Erythroblast (primary cell): ENCODE measurements at places on chromosomes 1 and 21.
A peak's percentile ranks its signal among the peaks of the same experiment; 100 is the strongest.

DNA sequence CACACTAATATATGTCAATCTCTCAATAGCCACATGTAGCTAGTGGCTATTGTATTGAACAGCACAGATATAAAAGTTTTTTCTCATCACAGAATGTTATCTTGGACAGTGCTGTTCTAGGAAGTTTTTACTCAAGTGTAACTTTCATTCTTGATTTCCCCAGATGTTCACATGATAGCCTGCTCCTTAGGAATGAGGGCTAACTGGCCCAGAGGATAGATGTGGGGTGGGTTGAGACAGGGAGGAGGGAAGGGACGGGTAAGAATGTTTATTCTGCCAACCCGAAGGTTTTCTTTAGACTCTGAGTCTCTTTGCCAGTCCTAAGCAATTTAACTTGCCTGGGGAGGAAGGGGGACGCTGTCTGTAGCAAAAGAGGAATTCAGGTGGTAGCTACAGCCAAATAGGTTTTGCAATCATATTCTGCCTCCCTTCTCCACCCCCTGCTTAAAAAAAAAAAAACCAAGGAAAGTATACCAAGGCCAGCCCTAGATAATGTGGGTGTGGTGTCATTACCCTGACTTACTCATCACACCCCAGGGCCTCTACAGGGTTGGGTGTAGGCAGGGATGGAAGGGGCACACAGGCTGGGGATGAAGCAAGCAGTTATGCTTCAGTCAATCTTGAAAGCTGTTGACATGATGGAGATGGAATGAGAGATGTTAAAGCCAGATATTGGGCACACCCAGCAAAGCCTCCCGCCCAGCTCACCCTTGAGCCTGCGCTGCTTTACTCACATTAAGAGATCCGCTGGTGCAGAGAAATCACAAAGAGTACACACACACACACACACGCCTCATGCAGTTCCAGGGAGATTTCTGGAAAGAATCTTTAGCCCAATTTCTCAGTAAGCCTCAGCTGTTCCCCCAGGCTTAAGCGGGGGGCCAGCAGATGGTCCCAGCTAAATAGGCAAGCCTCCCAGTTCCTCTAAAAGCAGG is 59.9 kb downstream of the PLXNA2 start:
- peak; percentile 96 for DNase-seq

DNA sequence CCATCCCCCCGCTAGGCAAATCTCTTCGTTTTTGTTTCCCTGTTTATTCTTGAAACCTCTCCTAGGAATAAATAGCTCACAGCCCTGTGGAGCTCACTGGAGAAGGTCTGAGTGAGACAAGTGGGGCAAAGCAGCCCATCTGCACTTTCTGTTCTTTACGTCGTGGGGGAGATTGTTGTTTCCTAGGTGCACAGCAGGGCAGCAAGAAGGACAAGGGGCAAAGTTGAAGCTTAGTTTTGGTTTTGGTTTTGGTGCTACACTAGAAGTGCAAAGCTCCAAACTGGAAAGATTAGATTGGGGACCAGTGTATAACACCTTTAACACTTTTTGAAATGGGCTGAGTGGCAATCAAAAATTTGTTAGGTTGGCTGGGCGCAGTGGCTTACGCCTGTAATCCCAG is 76.6 kb downstream of the GPR88 start:
- DNase-seq: no peak

DNA sequence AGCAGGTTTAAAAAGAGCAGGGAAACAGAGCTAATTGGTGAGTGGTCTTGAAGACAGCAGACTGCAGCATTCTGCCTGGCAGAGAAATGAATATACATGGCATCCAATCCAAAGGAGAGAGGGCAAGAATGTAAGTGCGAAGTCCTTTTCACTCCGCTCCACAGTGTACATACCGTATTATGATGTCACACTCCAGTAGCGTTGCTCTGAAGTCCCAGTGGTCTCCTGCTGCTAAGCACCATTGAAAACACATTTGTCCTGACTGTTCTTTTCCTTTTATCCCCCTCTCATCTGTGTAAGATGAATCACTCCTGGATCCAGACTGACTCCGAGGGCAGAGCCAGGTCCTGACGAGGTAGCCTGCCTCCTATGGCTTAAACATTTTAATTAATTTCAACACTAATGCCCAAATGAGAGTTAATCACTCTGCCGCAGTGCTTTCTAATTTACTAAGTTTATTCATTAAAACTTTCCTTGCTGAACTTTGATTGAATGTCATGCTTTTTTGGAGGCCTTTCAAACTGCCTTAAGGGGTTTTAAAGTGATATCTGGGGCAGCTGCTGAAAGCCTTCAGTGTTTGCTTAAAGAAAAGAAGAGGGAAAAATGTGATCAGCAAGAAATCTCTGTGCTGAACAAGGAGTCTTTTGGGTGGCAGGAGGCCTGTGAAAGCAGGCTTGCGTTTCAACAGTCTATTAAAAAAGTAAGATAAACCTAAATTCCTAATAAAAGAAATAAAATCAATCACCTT is 227.2 kb downstream of the ATG4C start:
- DNase-seq: no peak

- no peak for DNase-seq
Observed at GRCh38 chr1:184367427-184368038, 19.3 kb upstream of the C1orf21 start.

DNA sequence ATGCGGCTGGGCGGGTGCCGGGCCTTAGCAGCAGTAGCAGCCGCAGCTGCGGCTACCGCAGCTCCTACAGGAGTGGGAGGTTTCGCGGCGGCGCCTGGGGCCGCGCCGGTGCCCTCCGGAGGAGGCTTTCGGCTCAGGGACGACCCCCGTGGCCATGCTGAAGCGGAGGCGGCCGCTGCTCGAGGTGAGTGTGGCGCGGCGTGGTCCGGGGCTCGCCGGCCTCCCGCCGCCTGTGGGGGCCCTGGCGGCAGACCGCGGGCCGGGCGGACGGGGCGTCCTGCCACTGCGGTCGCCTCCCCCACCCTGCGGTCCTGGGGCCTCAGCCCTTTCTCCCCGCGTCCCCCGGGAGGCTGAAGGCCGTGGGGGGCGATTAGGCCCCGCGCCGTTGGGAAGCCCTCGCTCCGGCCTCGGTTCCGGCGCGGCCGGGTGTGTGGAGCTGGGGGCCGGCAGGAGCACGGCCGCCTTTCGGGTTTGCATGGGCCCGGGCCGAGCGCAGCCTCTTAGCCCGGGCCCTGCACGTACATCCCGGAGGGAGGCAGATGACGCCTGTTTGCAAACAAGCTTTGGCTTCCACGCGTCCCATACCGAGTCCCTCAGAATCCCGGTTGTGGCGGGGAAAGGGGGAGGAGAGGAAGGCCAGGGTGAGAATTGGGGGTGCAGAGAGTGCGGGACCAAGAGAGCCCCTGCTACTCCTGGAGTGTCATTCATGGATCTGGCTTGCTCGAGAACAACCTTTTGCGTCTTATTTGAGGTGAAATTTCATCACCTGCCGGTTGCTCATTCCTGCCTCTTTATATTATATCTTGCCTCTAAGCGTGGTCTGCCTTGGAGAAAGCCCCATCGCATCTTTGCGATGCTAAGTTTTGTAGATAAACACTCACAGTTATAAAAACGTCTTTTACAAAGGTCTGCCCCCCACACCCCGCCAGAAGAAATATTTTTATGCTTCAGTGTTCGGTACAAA is 613 bp downstream of the ZFYVE9 start:
- DNase-seq: peak; percentile 74

- no peak for DNase-seq
Observed at GRCh38 chr1:30845904-30846290, 62.7 kb downstream of the SDC3 start.

DNA sequence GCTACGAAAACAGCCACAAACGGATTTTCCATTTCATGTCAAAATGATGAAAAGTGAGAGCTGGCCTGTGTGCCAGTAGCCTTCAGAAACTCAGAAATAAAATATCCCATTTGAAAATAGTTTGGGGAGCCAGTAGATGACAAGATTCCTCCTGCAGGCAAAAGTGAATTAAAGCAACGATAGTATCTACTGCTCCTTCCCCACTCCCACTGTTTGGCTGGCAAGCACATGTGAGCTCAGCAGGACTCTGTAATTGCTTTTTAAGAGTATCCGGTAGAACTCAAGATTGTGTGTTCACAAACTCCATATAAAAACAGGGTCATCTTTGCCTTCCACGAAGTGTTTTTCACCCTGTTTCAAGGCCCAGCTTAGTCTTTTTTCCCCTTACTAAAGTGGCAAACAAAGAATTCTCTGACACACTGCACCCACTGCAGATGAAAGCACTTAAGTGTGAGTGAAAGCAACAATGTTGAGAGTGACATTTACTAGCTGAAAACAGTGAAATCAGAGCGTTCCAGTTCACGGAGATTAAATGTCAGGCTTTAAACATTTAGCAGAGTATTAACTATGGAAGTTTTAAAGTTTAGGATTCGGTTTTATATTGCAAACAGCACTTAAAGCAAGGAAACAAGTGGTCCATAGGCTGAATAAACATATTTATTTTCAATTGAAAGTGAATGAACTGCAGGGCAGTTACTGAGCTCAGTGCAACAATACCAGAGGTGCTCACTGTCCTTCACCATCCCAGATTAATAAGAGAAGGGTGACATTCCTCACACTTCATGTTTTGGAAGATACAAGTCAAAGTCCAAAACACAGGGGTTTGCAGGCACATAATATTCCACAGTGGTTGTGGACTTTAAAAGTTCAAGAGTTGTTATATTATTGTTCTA is 70.0 kb downstream of the ALG14 start:
- DNase-seq: no peak

GRCh38 chr1:234915924-234916675 is 212.5 kb downstream of the TOMM20 start:
- DNase-seq: no peak

GRCh38 chr1:66944330-66945274 is 19.8 kb downstream of the MIER1 start:
- DNase-seq: peak; percentile 28

- no peak for DNase-seq
Observed at GRCh38 chr1:227890451-227891222, 57.1 kb downstream of the WNT9A start.

DNA sequence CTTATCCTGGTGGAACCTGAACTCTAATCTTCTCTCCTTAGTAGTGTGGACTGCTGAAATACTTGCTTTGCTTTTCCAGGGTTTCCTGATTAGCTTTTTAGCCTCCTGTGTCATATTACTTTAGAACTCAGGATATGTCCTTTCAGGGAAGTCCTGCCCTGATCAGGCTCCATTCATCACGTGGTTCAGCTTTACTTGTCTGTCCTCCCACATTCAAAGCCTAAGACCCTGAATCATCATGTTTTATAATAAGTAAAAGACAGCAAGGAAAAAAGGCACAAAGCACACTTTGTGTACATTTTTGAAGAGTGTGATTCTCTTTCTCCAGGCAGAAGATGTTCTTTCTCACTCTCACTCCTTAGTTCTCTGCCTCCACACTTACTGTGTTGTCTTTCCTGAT is 70.6 kb downstream of the PATJ start:
- no peak for DNase-seq

DNA sequence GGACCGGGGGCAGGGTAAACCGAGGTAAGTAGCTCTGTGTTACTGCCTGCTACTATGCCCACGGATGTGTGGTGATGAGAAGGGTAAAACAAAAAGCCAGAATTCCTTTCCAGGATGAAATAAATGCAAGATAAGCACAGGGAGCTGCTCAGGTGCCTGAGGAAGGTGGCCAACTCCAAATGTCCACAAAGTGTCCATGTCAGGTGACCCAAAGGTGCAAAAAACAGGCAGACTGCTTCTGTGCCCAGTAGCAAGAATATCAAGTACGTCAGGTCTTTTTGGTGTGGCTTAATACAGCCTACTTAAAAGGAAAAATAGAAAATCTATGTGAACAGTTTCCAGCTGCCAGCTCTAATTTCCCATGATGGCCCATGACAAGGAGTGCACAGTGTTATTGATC is 279.3 kb downstream of the SETD4 start:
- DNase-seq: no peak

- DNase-seq: no peak
Observed at GRCh38 chr1:246178717-246179311, 328.3 kb downstream of the SMYD3 start.

DNA sequence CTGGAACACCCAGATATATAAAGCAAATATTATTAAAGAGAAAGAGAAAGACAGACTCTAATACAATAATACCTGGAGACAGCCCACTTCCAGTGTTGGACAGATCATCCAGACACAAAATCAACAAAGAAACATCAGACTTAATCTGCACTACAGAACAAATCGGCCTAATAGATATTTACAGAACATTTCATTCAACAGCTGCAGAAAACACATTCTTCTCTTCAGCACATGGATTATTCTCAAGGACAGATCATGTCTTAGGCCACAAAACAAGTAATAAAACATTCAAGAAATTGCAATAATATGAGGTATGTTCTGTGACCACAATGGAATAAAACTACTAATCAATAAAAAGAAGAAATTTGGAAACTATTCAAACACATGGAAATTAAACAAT is 398.3 kb upstream of the DUSP10 start:
- no peak for DNase-seq

GRCh38 chr1:193402037-193402436 is 215.6 kb upstream of the B3GALT2 start:
- no peak for DNase-seq

DNA sequence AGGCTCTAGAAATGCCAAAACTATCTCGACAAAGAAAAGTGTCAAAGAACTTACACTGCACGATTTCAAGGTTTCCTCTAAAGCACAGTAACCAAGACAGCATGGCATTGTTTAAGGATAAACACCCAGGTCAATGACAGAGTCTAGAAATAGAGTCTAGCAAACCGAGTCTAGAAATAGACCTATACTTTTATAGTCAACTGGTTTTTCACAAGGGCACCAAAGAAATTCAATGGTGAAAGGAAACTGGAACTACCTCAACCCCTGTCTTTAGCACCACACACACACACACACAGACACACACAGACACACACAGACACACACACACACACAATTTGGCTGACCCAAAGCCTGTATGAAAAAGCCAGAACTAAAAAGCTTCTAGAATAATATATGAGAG is 67.1 kb upstream of the PGBD5 start:
- no peak for DNase-seq

- DNase-seq: no peak
Observed at GRCh38 chr1:114238053-114238452, 84.4 kb upstream of the SYT6 start.

DNA sequence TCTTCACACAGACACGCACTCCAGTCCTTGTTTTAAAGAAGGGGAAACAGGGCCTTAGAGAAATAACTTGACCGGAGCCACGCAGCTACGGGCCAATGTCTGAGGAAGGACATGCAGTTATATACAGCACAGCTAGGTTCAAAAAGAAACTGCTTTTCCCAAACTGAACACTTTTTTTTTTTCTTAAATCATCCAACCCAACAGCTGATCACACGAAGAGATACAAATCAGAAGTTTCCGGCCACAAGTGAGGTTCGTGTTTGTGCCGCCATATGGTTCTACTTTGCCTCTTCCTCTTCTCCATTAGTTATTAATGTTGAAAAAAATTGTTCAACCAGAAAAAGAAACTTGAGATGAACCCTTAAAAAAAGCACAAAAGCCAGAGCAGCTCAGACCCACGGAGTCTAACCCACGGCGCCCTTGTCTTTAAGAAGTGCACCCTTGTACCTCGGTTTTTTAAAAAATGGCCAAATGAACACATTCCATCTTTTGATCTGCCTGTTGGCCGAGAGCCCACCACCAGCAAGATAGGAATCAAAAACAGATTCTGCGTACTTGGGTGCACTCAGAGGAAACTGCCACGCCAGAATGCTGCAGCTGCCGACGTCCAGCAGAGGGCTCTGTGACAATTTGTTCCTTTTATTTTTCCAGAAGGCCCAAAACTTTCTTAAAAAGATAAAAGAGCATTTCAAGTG is 78.9 kb downstream of the SLC66A1 start:
- peak; percentile 73 for DNase-seq

GRCh38 chr1:29984862-29985605 is 738.4 kb downstream of the MATN1 start:
- DNase-seq: no peak

GRCh38 chr21:31445137-31445536 is 101.1 kb upstream of the TIAM1 start:
- no peak for DNase-seq

- no peak for DNase-seq
Observed at GRCh38 chr1:240985081-240985480, 371.9 kb downstream of the RGS7 start.
